ENCODE measurements at places on chromosomes 2 and 18. TPM values are rescaled to one million over a fixed set of nuclear protein-coding genes. Genes with fewer than 3 reads are reported as not detected.

Gene ABCB11
- total RNA-seq = under 0.01 TPM

Gene NTSR2
- total RNA-seq = not detected

Gene CPO
- total RNA-seq = not detected

Gene SIX3
- 4.1 TPM for total RNA-seq

Gene CASP10
- 7.0 TPM for total RNA-seq

Gene ZC3H6
- total RNA-seq = 8.3 TPM

Gene HTR2B
- not detected for total RNA-seq

Gene IDH1
- total RNA-seq = 350 TPM

Gene SPATA3
- not detected for total RNA-seq

Gene CYRIA
- 1.4 TPM for total RNA-seq

Gene DSG4
- total RNA-seq = not detected

Gene KCNE4
- 0.14 TPM for total RNA-seq

Gene SDC1
- total RNA-seq = 741 TPM

Gene KIDINS220
- 72.8 TPM for total RNA-seq

Gene DPYSL5
- total RNA-seq = not detected

Gene DRC1
- total RNA-seq = 0.21 TPM

Gene AKAIN1
- total RNA-seq = not detected

Gene ASPRV1
- 0.34 TPM for total RNA-seq

Gene UNC80
- 0.21 TPM for total RNA-seq

Gene ANKRD62
- total RNA-seq = under 0.01 TPM

Gene FMNL2
- 51.9 TPM for total RNA-seq

Gene IL1RL2
- 3.1 TPM for total RNA-seq

Gene SERPINB13
- total RNA-seq = 16.7 TPM

Gene PCARE
- not detected for total RNA-seq

Gene DARS1
- total RNA-seq = 80.3 TPM

Gene DGKD
- 13.8 TPM for total RNA-seq

Gene CACNB4
- total RNA-seq = 0.43 TPM

Gene HRH4
- 0.21 TPM for total RNA-seq

Gene IL1R2
- 1.7 TPM for total RNA-seq

Gene FEV
- total RNA-seq = not detected

Gene CCDC121
- total RNA-seq = 1.2 TPM

Gene FHOD3
- 9.2 TPM for total RNA-seq

Gene PTPRN
- not detected for total RNA-seq

Gene CCDC138
- 4.1 TPM for total RNA-seq

Gene TNFRSF11A
- total RNA-seq = 0.34 TPM

Gene C2orf92
- 3.1 TPM for total RNA-seq

Gene PPP1R1C
- 0.68 TPM for total RNA-seq

Gene GPR17
- total RNA-seq = not detected

Gene KCNS3
- 4.1 TPM for total RNA-seq

Gene CENPA
- 0.07 TPM for total RNA-seq

Gene HOXD1
- total RNA-seq = not detected

Gene CCDC85A
- not detected for total RNA-seq

Gene GALR1
- not detected for total RNA-seq

Gene COL4A3
- not detected for total RNA-seq

Gene COL3A1
- total RNA-seq = under 0.01 TPM

Gene MDH1B
- total RNA-seq = 0.28 TPM

Gene LIMS4
- not detected for total RNA-seq

Gene TGFA
- 144 TPM for total RNA-seq

Gene DSG1
- 4.4 TPM for total RNA-seq

Gene DSG2
- total RNA-seq = 557 TPM

Gene PXDN
- 109 TPM for total RNA-seq

Gene CDK5R2
- total RNA-seq = 0.07 TPM

Gene NAB1
- 81.7 TPM for total RNA-seq

Gene MAIP1
- total RNA-seq = 21.9 TPM

Gene ALLC
- not detected for total RNA-seq

Gene ABCG5
- not detected for total RNA-seq
